Stimulated activated memory B cell treated with anti-CD40 and anti-IgM and Interleukin-4, amounts not matched to agents 10 μg/mL and 1 μg/mL and 100 μg/mL, for 72 hours (primary cell): ENCODE measurements at places on chromosomes 2 and 18.

DNA sequence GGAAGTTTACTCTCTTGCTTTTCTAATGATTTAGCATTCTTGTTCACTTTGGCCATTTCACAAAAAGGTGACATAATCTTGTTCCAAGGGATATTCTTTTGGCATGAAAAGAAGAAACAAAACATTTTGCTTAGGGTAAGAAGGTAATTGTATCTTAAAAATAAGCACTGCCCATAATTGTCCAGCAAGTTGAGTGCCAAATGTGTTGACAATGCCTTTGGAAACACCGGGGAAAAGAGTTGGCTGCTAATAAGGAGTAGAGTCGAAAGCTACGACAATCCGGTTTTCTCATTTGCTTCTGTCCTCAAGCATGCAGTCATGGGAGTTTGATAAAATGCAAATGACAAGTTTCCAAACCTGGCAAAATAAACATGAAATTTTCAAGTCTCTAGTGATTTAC, 27.3 kb downstream of the ITGAV start:
- no peak for ATAC-seq

- ATAC-seq: no peak
These were observed 199.6 kb downstream of the PRKCE start for GRCh38 chr2:45851111-45851510.

DNA sequence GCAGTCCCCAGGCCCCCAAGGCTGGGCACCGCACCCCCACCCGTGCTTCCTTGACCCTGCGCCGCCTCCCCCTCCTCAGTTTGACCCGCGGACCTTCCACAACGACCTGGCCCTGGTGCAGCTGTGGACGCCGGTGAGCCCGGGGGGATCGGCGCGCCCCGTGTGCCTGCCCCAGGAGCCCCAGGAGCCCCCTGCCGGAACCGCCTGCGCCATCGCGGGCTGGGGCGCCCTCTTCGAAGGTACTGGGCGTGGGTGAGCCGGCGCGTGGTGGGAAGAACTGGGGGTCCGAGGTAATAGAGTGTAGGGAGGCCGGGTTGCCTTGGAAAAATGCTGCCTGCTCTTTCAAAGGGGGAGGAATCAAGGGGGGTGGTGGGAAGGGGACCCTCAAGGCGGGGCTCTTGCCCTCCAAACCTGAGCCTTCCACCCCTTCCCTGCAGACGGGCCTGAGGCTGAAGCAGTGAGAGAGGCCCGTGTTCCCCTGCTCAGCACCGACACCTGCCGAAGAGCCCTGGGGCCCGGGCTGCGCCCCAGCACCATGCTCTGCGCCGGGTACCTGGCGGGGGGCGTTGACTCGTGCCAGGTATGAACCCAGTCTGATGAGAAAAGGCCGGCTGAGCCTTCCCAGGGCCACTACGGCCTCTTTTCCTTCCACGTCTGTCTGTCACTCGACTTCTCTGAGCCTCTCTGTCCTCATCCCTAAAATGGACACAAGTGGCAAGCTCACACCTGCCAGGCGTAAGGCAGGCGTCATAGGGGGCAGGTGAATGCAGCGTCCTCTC, 2.6 kb downstream of the PRSS56 start:
- no peak for ATAC-seq

DNA sequence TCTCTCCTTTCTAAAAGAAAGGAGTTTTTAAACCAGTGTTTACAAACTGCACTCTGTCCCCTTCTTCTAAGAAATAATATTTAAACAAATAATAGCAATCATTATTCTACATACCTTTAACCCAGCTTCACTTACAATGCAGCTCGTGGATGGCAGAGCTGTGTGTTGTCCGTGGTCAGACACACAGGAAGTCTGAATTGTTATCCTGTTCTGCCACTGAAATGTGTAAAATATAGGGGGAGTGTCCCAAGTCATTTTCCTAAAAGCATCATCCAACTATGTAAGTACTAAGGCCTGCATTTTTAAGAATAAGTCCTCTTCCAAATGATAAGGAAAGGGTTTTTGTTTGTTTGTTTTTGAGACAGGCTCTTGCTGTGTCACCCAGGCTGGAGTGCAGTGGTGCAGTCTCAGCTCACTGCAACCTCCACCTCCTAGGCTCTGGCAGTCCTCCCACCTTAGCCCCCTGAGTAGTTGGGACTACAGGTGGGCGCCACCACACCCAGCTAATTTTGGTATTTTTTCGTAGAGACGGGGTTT, 2.7 kb upstream of the PPP4R1 start:
- ATAC-seq: no peak

DNA sequence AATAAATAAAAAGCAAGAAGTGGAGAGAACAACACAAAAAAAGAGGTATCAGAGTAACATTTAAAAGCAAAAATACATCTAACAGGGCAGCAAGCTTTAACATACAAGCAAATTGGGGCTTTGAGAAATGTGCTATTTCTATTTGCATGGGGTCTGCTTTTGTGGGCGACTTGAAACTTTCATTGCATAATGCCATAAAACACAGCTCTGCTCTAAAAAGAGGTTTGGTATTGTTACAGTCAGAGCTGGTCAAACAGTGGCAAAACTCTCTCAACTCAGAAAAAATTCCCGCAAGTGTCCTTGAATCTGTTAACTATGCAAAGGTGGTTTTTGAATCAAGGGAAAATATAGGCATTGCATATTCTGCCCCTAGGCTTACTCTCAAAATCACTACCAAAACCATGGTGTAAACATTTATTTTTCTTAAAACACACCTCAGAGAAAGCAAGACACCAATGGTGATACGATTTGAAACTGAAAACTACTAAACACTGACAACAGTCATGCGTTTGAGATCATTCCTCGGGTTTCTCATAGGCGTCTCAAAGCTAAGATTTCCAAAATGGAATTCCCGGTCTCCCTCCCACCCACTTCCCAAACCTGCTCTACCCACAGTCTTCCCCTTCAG, 45.5 kb downstream of the RNF152 start:
- ATAC-seq: no peak

GRCh38 chr2:232982926-232983668, 30.0 kb downstream of the NGEF start:
- ATAC-seq: no peak

DNA sequence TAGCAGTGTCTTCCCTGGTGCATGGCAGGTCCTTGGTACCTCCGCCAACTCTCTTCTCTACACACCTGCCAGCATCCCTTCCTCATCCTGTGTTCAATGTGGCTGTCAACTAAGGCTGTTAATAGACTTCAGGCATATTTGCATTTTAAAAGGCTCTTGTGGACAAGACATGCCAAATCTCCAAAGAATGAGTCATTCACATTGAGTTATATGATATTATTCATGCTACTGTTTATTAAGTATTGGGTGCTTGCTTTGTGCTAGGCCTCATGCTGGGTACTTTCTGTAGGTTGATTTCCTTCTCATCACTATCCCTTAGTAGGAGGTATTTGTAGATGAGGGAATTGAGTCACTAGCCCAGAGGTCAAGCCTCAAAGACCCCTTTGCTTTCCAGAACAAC, 5.2 kb downstream of the MYO1B start:
- ATAC-seq: no peak

DNA sequence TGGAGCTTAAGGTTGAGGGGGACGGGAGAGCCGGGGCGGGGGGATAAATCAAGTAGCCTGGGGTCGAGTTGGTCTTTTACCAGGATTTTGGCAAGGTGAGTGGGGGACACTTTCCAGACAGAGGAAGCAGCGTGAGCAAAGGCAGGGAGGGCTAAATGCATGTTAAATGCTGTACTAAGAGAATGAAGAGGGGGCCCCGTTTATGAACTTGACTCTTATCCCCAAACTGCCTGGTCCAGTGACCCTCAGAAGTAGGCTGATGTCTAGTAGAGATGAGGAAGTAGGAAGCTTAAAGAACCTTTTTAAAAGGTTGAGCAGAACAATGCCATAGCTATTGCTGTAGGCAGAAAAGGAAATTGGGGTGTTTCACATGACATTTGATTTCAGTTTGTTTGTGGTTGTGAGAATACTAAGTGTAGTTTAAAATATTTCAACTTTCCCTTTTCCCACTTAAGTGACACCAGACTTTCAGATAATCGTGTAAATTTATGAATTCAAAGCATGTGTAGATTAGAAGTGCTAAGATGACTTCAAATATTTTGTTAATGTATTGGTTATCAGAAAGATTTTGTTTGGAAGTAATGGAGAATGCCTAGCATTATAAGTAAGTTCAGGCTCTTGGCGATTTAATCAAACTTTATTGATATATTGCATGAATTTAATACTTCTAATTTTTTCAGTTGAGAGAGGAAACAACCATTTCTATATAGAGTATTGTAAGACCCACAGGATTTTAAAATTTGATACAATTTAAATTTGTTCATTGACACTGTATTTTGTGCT, 1.8 kb downstream of the REL start:
- peak; percentile 54 for ATAC-seq

GRCh38 chr2:222736924-222737323, 65.5 kb downstream of the MOGAT1 start:
- no peak for ATAC-seq

DNA sequence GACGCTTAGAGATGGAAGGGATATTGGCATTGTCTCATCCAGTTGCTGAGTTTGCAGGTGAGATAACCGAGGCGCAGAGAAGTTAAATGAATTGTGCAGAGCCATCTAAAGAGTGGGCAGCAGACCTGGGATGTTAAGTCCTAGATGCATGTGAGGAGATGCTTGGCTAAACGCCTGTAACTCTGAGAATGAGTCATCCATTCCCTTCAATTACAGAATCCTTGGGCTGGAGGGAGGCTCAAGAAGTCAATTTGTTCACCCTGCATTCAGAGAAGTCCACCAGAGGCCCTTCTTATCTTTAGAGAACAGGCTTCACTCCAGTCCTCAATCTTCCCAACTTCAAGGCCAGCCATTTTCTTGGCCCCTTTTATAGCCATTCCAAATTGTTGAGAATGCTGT, 1.6 kb downstream of the EHD3 start:
- no peak for ATAC-seq

DNA sequence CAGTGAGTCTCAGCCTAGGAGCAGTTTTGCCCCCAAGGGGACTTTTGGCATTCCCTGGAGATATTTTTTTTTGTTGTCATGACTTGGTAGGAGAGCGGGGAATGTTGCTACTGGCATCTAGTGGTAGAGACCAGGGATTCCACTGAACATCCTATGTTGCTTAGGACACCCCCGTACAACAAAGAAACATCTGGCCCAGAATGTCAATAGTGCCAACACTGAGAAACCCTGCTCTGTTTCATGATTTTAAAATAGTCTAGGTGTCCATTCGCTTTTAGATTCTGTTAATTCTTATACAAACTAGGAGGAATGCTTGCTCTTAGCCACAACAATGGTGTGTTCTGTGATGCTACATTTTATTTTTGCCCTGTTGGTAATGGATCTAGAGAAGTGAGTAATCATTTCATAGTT, 225.8 kb upstream of the SIX3 start:
- no peak for ATAC-seq

GRCh38 chr18:47731276-47731675, 199.2 kb downstream of the SMAD2 start:
- no peak for ATAC-seq

DNA sequence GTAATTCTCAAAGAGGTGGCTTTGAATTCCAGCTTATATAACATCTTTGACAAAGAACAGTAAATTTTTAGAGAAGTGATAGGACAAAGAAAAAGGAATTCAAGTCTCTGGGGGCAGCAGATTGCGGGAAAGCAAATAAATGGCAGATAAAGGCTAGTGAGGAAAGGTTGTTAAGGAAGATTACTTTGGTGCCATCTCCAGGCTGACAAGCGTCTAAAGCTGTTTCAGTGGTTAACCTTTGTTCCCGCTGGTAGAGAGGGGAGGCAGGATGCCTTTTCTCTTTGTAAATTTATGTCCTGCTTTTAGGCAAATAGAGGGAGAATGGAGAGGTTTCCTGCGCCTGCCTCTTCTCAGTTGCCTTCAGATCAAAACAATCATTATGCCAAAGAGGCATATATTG, 431.2 kb upstream of the CHST9 start:
- ATAC-seq: no peak

GRCh38 chr2:8669157-8669817, 12.6 kb upstream of the ID2 start:
- no peak for ATAC-seq

GRCh38 chr2:161019311-161019710, 140.9 kb upstream of the TANK start:
- no peak for ATAC-seq

DNA sequence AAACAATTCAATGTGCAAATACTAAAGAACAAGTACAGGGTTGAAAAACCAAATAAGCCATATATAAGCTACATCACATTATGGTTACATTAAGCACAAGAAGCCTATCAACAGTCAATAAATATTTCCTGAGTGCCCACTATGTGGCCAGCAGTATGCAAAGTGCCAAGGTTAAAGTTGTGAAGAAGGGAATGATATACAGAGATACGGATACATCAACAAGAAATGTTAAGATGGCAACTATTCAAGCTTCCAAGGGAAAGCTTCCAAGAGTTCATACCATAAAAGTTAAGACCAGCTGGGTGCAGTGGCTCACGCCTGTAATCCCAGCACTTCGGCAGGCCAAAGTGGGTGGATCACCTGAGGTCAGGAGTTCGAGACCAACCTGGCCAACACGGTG, 14.0 kb downstream of the DYM start:
- no peak for ATAC-seq

DNA sequence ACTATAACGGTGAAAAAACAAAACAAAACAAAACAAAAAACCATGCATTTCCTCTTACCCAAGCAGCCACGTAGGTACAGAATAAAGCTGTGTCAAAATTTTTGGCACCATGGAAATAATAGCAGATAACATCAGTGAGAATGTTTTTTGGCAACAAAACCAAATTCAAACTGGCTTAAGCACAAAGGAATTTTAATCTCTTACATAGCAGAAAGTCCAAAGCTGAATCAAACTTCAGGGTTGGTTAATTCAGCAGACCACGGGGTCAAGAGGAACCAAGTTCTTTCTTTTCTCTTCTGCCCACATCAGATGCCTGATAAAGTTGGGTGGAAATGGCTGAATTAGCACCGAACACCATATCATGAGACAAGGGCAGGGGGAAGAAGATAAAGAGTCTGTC, 129.5 kb downstream of the PAX3 start:
- ATAC-seq: no peak

- no peak for ATAC-seq
These were observed 82.0 kb downstream of the NRP2 start for GRCh38 chr2:205764270-205764746.

GRCh38 chr18:12302391-12303147, 5.5 kb upstream of the TUBB6 start:
- ATAC-seq: peak; percentile 6

GRCh38 chr18:2536063-2536462, 35.2 kb downstream of the METTL4 start:
- no peak for ATAC-seq

DNA sequence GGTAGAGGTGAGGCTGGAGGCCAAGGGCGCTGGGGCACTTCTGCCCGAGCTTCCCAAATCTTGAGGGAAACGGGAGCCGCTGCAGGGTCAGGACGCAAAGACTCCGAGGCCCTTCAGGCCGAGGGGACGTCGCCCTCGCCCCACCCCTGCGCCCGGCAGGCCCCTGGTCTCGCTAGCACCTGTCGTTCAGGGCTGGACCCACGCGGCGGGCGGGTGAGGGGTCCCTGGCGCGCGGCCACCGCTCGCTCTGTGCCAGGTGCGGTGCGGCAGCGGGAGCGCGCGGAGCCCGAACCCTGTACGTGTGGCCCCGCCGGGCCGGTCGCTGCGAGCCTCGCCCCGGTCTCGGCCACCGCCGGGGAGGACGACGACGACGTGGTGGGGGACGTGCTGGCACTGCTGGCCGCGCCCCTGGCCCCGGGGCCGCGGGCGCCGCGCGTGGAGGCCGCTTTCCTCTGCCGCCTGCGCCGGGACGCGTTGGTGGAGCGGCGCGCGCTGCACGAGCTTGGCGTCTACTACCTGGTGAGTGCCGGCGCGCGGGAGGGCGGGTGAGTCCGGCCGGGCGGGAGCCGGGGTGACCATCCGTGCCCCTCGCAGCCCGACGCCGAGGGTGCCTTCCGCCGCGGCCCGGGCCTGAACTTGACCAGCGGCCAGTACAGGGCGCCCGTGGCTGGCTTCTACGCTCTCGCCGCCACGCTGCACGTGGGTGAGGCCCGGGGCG, 4.9 kb downstream of the ERFE start:
- ATAC-seq: no peak
